ENCODE measurements at places on chromosomes 11 and 22.

GRCh38 chr11:96523656-96524055 is 133.8 kb downstream of the JRKL start:
- no peak for DNase-seq
- H3K4me3 ChIP-seq: no peak overlapping the region
- H3K4me1 ChIP-seq: no peaks in the 10 kb centered on the region

- no peak for DNase-seq
- no peaks in the 10 kb centered on the region for H3K36me3 ChIP-seq
- no peak overlapping the region for H3K4me3 ChIP-seq
- H3K4me1 ChIP-seq: no peaks in the 10 kb centered on the region
Observed at GRCh38 chr11:79285756-79286155, 155.1 kb downstream of the TENM4 start.

DNA sequence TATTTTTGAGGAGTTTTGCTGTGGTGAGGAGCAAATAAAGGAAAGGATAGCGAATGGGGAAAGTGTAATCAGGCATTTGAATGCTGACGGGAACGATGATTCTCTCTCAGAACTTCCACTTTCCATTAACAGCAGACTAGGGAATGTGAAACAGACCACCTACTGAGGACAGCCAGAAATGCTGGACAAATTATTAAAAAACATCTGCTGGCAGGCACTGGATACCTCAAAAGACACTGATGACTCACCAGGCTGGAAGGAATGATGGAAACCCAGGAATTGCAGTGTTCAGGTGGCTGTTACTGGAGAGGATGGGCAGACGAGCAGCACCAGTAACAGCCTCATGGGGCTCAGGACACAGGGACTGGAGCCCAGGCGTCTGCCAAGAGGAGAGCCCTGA is 33.4 kb downstream of the PLA2G6 start:
- no peak for DNase-seq
- peaks cover 5% of the 10 kb centered on the region for H3K36me3 ChIP-seq
- no peak overlapping the region for H3K4me3 ChIP-seq
- peaks cover 14% of the 10 kb centered on the region for H3K4me1 ChIP-seq
- no peak overlapping the region for H3K27ac ChIP-seq

DNA sequence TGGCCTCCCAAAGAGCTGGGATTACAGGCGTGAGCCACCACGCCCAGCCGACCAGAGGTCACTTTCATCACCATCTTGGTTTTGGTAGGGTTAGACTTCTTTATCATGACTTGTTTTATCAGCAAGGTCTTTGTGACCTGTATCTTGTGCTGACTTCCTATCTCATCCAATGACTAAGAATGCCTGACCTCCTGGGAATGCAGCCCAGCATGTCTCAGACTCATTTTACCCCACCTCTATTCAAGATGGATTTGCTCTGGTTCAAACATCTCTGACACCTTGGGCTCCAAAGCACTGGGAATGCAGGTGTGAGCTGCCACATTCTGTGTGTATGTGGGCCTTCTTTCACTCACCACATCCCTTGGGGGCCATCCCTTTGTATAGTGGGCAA is 5.1 kb upstream of the TALDO1 start:
- peaks cover 13% of the 10 kb centered on the region for H3K4me1 ChIP-seq
- no peak overlapping the region for H3K4me3 ChIP-seq
- no peak for DNase-seq
- no peaks in the 10 kb centered on the region for H3K36me3 ChIP-seq
- H3K27me3 ChIP-seq: peaks cover 13% of the 10 kb centered on the region

- peaks cover 16% of the 10 kb centered on the region for H3K36me3 ChIP-seq
- H3K27me3 ChIP-seq: peaks cover 3% of the 10 kb centered on the region
- H3K27ac ChIP-seq: no peak overlapping the region
- H3K4me3 ChIP-seq: no peak overlapping the region
- no peak for DNase-seq
Observed at GRCh38 chr11:74256378-74257133, 54.9 kb downstream of the P4HA3 start.

DNA sequence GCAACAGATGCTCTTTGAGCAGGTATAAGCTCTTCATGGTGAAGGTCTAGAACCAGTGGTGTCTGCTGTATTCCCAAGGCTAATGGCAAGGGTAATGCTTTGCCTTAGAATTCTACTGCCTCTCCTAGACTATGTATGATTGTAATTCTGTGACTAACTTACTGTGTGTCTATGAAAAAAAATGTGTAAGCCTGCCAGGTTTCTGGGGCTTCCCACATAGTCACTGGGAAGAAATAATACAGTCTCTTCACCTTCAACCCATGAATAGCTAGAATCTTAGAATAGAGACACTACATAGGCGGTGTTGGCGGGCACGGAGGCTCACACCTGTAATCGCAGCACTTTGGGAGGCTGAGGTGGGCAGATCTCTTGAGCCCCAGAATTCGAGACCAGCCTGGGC is 84.1 kb downstream of the C11orf91 start:
- no peaks in the 10 kb centered on the region for H3K4me1 ChIP-seq
- H3K4me3 ChIP-seq: no peak overlapping the region
- peaks cover 8% of the 10 kb centered on the region for H3K27me3 ChIP-seq
- no peak for DNase-seq
- no peaks in the 10 kb centered on the region for H3K36me3 ChIP-seq
- no peak overlapping the region for H3K27ac ChIP-seq

DNA sequence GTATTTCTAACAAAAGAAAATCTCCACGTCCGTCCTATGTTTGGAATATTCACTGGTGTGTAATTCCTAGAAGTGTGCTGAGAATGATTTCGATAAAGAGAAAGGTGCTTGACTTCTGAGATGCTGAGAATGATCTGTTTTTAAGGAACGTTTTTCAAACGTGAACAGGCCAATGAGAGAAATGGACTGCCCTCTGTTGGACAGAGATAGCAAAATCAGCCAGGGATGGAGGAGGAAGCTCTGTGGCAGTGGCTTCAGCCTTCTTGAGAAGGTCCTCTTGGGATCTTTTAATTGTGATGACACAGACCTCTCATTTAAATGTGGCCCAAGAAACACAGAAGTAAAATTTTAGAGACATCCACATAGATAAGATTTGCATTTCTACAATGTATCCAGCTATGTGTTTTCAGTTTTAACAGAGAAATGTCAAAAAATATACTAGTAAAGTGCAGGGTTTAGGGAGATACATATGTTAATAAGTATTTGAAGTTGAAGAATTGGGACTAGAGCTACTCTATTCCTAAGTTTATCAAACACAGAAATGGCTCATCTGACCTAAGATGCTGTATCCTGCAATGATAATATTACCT is 84.0 kb upstream of the RCN1 start:
- no peak overlapping the region for H3K4me3 ChIP-seq
- no peak overlapping the region for H3K27ac ChIP-seq
- H3K27me3 ChIP-seq: peaks cover 14% of the 10 kb centered on the region
- H3K36me3 ChIP-seq: no peaks in the 10 kb centered on the region

DNA sequence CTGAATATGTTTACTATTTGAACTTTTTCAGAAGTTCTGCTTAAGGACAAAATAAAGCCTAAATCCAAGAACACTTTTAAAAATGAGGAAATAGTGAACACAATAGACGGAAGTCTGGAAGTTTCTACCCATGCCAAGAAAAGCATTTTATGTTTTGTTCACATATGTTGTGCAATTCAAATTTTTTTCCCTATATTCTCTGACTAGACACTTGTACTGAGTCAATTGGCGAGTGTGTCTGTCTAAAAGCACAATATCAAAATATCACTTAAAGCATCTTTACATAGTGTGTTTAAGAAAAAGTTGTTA is 29.2 kb downstream of the INCENP start:
- no peak for DNase-seq
- H3K27ac ChIP-seq: no peak overlapping the region
- H3K4me3 ChIP-seq: no peak overlapping the region
- no peaks in the 10 kb centered on the region for H3K27me3 ChIP-seq

DNA sequence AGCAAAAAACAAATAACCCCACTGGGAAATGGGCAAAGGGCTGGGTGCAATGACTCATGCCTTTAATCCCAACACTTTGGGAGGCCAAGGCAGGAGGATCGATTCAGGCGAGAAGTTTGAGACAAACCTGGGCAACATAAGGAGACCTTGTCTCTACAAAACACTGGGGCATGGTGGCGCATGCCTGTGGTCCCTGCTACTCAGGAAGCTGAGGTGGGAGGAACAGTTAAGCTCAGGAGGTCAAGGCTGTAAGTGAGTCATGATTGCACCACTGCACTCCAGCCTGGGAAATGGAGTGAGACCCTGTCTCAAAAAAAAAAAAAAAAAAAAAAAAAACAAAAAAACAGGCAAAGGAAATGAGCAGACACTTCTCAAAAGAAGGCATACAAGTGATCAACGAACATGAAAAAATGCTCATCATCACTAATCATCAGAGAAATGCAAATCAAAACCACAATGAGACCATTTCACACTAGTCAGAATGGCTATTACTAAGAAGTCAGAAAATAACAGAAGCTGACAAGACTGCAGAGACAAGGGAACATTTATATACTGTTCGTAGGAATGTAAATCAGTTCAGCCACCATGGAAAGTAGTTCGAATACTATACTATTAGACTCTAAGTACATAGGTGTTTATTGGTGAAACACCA is 48.2 kb upstream of the SMCO4 start:
- no peak for DNase-seq
- no peak overlapping the region for H3K4me3 ChIP-seq
- no peaks in the 10 kb centered on the region for H3K4me1 ChIP-seq
- H3K36me3 ChIP-seq: no peaks in the 10 kb centered on the region
- H3K27me3 ChIP-seq: peaks cover 5% of the 10 kb centered on the region
- H3K27ac ChIP-seq: no peak overlapping the region

GRCh38 chr22:38487946-38488345 is 18.2 kb downstream of the DDX17 start:
- no peak for DNase-seq
- peaks cover 37% of the 10 kb centered on the region for H3K4me1 ChIP-seq
- H3K4me3 ChIP-seq: no peak overlapping the region

DNA sequence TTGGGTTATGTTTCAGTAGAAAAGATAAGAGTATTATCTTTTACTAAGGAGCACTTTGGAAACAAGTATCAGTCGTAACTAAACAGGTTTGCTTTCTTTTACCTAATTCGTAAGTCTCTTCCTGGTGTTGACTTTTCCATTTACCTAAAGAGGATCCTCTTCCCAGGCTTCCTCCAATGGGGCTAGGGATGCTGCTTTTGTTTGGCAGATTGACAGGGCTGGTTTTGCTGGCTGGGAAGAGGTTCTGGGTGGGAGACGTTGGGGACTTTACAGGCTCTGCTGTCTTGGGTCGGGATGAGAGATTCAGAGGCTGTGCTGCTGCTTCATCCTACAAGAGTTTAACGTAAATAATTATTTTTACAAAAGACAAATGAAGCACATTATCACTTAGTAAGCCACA is 306.7 kb downstream of the SOX6 start:
- DNase-seq: no peak
- no peak overlapping the region for H3K4me3 ChIP-seq
- H3K36me3 ChIP-seq: no peaks in the 10 kb centered on the region
- H3K4me1 ChIP-seq: no peaks in the 10 kb centered on the region
- no peak overlapping the region for H3K27ac ChIP-seq

- peaks cover 9% of the 10 kb centered on the region for H3K36me3 ChIP-seq
Observed at GRCh38 chr22:30285846-30286200, 3.5 kb downstream of the CASTOR1 start.

GRCh38 chr11:66489636-66490035 is 9.4 kb downstream of the DPP3 start:
- H3K36me3 ChIP-seq: peaks cover 17% of the 10 kb centered on the region
- no peak for DNase-seq
- no peak overlapping the region for H3K27ac ChIP-seq
- peaks cover 2% of the 10 kb centered on the region for H3K4me1 ChIP-seq
- H3K27me3 ChIP-seq: no peaks in the 10 kb centered on the region

DNA sequence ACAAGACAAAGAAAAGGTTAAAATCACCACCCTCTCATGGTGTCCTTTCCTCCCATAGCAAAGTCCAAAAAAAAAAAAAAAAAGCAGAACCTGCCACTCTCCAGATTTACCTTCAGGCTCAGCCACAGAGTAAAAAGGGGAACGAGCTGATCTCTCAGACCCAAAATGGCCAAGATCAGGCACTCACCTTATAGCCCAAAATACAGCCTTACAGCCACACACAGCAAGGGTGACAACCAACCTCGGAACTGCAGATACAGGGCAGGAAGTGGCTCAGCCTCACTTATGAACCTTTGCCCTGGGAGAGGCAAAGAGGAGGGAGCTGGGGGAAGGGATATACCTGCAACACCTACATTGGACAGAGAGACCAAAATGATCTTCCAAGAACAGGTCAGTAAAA is 4.5 kb downstream of the FHIP1B start:
- no peaks in the 10 kb centered on the region for H3K27me3 ChIP-seq
- peaks cover 39% of the 10 kb centered on the region for H3K4me1 ChIP-seq
- H3K36me3 ChIP-seq: peaks cover 7% of the 10 kb centered on the region

- H3K4me1 ChIP-seq: no peaks in the 10 kb centered on the region
- H3K36me3 ChIP-seq: no peaks in the 10 kb centered on the region
- peaks cover 12% of the 10 kb centered on the region for H3K27me3 ChIP-seq
- DNase-seq: no peak
Observed at GRCh38 chr11:112504056-112504455, 243.4 kb upstream of the PLET1 start.

GRCh38 chr11:63767565-63768236 is 874 bp downstream of the ZFTA start:
- peaks cover 12% of the 10 kb centered on the region for H3K4me1 ChIP-seq
- H3K27ac ChIP-seq: peak overlapping the region; percentile 88
- peak overlapping the region; percentile 96 for H3K4me3 ChIP-seq
- peak; percentile 89 for DNase-seq
- H3K27me3 ChIP-seq: peaks cover 29% of the 10 kb centered on the region

GRCh38 chr11:1084561-1085439 is 10.1 kb downstream of the MUC2 start:
- H3K4me1 ChIP-seq: no peaks in the 10 kb centered on the region
- no peak for DNase-seq
- no peaks in the 10 kb centered on the region for H3K36me3 ChIP-seq
